ENCODE measurements at places on chromosomes 11 and 22.
A peak's percentile ranks its signal among the peaks of the same experiment; 100 is the strongest.

GRCh38 chr11:43920598-43921419, 21.6 kb upstream of the C11orf96 start:
- peak; percentile 83 for DNase-seq

GRCh38 chr11:95641495-95641894, 148.1 kb downstream of the FAM76B start:
- peak; percentile 68 for DNase-seq

DNA sequence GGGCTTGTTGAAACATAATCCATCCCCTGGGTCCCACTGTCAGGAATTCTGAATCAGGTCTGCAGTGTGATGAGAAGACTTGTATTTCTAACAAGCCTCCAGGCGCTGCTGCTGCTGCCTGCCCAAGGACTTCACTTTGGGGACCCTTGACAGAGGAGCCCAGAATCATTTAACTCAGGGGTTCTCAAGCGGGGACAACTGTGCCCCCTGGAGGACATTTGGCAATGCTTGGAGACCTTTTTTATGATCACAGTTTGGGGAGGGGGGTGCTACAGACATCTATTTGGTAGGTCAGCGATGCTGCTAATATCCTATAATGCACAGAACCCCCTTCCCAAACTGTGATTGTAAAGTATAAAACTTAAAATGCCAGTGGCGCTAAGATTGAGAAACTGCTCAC, 312.8 kb downstream of the OPCML start:
- DNase-seq: no peak

DNA sequence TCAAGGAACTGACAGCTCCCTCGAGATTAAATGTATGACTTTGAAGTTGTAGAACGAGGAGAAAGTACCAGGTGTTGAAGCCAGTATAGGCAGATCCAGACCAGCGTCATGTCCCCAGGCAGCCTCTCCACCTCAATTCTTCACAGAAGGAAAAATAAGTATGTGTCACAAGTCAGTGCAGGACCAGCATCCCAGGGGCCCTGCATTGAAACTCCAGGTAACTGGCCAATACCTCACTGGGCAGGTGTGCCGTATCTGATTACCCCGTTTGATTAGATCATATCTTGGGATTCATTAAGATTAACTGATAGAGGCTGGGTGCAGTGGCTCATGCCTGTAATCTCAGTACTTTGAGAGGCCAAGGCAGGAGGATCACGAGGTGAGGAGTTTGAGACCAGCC, 466.7 kb upstream of the B3GAT1 start:
- DNase-seq: no peak

DNA sequence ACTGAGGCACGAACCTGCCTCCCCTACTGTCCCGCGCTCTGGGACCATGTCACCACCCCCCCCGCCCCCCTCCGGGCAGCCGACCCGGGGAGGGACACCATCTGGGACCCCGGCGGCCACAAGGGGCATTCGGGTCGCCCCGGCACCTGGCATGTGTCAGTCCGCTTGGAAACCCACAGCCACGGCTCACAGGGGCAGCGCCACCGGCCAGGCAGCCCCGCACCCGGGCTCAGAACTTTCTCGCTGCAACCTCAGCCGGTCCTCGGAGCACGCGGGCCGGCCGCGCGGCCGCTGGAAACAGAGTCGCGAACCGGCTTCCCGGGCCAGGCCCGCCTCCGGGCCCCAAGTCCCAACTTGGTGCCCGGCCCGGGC, 159.9 kb upstream of the GRK3 start:
- no peak for DNase-seq

DNA sequence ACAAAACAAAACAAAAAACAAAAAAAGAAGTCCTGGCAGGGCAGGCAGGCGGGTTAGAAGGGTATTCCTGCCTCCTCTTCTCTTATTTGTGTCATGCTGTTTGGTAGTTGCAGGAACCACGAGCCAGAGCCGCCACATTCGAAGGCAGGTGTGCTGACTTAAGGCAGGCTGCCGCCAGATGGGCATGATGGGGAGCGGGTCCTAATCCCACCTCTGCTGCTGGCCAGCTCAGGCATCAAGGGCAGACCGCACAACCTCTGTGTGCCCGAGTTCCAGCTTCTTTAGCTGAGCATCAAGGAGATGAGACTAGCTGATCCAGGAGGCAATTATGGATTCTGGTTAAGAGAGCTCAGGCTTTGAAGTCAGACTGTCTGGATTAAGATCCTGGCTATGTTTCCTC, 12.1 kb downstream of the OAF start:
- no peak for DNase-seq

- DNase-seq: no peak
These were observed 39.0 kb downstream of the SLC22A12 start for GRCh38 chr11:64629796-64630562.

DNA sequence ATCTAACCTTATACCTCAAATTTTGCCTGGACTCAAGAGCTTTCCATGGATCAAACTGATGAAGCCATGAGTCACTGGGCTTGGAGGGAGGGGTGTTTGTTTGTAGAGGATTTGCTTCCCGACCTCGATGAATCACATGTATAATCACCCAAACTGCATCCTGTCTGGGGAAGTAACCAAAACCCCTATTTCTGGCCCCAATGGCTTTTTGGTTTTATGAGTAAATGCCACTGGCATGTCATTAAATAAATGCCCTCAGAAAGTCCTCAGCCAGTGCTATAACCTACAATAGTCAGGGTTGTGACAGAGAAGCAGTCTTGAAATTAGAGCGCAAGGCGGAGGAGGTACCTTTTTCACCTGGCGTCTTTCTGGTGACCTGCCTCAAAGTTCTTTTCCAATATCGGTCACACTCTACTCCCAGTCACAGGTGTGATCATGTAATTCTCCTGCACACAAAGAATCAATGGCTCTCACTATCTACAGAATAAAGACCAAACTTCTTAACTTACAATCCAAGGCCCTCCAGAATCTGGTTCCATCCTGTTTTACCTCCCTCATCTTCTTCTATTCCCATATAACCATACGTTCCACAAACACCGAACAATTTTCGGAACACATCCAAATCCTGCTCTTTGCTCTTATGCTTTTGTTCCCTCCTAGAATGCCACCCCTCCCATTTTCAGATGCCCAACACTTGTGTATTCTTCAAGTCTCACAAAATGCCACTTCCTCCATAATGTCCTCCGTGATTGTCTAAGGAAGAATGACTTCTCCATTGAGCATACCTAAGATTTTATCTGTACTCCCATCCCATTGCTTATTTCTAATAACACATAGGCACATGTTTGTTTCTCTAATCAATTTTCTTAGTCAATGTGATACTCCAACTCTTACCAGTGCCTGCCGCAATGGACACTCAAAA, 81.3 kb upstream of the BLID start:
- peak; percentile 3 for DNase-seq

DNA sequence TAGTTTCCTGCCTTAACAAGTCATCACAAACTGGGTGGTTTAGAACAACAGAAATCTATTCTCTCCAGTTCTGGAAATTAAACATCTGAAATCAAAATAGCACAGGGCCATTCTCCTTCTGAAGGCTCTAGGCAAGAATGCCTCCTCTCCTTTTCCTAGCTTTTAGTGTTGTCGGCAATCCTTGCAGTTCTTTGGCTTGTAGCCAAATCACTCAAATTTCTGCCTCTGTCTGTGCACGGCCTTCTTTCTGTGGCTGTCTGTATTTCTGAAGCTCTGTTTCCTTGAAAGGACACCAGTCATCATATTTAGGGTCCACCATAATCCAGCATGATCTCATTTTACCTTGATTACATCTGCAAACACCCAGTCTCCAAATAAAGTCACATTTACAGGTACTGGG, 795.5 kb downstream of the METTL15 start:
- no peak for DNase-seq

- DNase-seq: no peak
These were observed 1.5 kb downstream of the CRKL start for GRCh38 chr22:20918663-20919218.

DNA sequence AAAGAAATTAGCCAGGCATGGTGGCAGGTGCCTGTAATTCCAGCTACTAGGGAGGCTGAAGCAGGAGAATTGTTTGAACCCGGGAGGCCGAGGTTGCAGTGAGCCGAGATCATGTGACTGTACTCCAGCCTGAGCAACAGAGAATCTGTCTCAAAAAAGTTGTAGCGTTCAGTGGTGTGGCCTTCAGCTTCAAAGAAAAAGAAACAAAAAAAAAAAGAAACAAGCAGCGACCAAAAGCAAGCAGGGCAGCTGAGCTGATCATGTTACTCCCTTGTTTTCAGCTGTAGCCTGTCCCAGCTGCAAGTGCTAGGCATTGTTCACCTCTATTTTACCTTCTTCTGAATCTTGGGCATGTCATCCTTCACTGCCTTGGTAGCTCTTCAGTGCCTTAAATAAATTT, 37.0 kb downstream of the SFI1 start:
- DNase-seq: no peak

DNA sequence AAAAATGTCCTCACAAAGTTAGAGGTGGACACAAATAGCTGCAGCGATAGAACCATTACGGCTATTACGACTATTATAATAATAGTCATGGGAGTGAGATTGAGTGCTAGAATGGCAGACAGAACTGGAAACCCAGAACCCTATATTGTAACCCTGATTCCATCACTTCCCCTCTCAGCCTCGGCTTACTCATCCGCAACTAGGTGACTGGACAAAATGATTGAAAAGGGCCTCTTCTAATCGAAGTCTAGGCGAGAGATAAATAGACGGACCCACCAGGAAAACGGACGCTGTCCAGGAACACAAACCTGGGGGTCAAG, 629 bp downstream of the PSMA1 start:
- peak; percentile 45 for DNase-seq

GRCh38 chr11:62922653-62923431, 1.7 kb upstream of the CHRM1 start:
- no peak for DNase-seq

GRCh38 chr11:861105-861479, 18.4 kb downstream of the TSPAN4 start:
- DNase-seq: no peak

DNA sequence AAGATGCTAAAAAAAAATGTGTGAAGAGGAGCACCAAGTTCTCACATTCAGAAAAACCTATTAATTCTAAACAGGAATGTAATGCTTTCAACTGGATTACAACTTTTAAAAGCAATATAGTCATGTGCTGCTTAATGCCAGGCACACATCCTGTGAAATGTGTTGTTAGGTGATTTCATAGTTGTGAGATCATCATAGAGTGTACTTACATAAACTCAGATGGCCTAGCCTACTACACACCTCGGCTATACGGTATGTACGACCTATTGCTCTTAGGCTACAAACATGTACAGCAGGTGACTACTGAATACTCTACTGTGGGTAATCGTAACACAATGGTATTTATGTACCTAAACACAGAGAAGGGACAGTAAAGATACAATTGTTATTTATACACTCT, 142.3 kb downstream of the RBFOX2 start:
- no peak for DNase-seq

DNA sequence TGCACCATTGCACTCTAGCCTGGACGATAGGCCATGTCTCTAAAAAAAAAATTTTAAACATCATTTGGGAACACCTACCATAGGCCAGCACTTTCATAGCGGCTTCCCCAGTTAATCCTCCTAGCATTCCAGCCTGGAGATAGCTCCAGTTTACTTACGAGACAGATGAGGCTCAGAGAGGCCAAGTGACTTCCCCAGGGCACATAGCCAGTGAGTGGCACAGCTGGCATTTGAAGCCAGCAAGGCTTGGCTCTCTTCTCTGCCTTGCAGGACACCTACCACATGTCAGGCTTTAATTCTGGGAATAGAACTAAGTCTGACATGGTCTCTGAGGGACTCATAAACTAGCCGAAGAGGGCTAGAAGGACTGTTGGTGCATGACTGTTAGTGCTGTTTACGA, 4.9 kb upstream of the TAGLN start:
- DNase-seq: no peak

DNA sequence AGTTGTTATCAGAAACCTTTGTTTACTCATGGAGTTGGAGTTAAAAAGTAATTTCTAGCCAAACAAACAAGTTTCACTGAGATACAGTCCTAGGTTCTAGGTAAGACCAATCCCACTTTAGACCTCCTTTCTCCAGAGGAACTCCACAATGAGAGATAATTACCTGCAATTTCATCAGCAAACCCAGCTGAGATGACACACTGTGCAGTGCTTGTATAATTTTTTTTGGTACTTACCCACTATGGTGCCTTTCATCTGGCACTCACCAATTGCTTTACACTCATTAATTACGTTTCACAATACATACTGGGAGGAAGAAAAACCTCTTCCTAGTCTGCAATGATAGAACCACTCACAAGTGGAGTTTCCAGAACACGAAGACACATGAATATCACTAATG, 1.8 kb upstream of the MUC15 start:
- DNase-seq: no peak

GRCh38 chr11:59660621-59661020, 8.2 kb downstream of the PATL1 start:
- peak; percentile 60 for DNase-seq

GRCh38 chr22:47084226-47084625, 321.8 kb downstream of the TBC1D22A start:
- DNase-seq: no peak

DNA sequence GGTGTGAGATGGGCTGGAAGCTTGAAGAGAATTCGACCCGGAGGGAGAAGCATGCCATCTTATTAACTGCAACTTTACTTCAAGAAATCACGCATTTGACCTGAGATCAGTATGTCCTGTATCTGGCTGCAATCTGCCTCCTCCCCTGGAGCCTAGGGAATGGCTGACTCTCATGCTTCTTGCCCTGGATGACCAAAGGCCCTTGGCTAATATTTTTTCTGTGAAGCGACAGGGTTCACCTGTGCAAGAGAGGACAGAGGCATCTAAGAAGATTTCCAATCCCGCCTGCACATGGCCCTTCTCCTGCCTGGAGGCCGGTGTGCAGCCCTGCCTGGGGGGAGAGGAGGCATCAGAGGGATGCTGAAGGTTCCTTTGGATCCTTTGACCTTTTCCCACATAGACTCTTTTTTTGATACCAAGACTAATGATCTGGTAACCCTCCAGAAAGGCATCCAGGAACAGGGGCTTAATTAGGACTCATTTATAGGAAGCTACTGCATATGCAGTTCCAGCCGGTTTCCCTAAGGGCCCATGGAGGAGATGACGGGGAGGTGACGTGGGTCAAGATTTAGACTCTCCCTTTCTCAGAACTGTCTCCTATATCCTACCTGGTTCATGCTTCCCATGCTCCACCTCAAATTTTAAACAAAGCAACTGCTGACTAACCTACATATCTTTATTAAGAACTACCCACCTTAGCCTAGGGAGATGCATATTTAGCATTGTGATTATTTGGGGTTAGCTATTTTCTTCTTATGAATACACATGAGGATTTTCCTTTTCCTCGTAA, 50.8 kb downstream of the NTM start:
- DNase-seq: no peak

GRCh38 chr11:67354075-67355022, 1.0 kb upstream of the POLD4 start:
- DNase-seq: peak; percentile 72
